ENCODE measurements at places on chromosomes 7 and 10.

DNA sequence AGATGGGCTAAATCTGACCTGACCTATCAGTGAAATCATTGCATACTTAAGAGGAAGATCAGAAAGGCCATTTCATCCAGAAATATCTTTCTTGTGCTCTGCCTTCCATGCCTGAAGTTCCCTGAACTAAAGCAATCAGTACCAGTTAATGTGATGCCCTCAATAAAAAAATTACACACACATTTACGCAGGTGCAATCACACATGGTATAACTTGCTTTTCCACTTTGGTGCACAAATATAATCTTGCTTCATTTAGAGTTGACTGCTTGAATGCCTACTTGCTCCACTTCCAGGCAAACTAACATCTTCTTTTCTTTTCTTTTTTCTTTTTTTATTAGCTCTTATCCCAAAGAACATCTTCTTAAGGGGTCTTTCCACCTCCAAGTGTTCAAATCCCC is 58.3 kb upstream of the KIF5B start:
- no peak for DNase-seq

DNA sequence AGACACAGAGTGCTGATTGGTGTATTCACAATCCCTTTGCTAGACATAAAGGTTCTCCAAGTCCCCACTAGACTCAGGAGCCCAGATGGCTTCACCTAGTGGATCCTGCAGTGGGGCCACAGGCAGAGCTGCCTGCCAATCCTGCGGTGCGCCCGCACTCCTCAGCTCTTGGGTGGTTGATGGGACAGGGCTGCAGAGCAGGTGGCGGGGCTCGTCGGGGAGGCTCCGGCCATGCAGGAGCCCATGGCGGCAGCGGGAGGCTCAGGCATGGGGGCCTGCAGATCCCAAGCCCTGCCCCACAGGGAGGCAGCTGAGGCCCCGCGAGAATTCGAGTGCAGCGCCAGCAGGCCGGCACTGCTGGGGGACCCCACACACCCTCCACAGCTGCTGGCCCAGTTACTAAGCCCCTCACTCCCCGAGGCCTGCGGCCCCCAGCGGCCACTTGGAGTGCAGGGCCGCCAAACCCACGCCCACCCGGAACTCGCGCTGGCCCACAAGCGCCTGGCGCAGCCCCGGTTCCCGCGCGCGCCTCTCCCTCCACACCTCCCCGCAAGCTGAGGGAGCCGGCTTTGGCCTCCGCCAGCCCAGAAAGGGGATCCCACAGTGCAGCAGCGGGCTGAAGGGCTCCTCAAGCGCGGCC is 7.7 kb upstream of the BET1 start:
- DNase-seq, result no peak

GRCh38 chr10:113736576-113736975 is 14.9 kb upstream of the PLEKHS1 start:
- no peak for DNase-seq

GRCh38 chr7:140899883-140900282 is 24.8 kb downstream of the BRAF start:
- DNase-seq, result no peak

Measured in kidney tubule cell (primary cell).